ENCODE measurements at places on chromosomes 4 and X. TPM values are rescaled to one million over a fixed set of nuclear protein-coding genes. Genes with fewer than 3 reads are reported as not detected.

SLITRK2 gene
- total RNA-seq: not detected

GRCh38 chr4:145709843-145710242 lies 29.9 kb downstream of the C4orf51 start:
- DNase-seq: no peak

- DNase-seq: no peak
Measured at GRCh38 chrX:54430519-54430918, 9.7 kb upstream of the TSR2 start.

- no peak for DNase-seq
Measured at GRCh38 chr4:164813554-164813953, 59.6 kb downstream of the SMIM31 start.

GRCh38 chr4:95526075-95526474 lies 22.7 kb downstream of the UNC5C start:
- DNase-seq: no peak

DNA sequence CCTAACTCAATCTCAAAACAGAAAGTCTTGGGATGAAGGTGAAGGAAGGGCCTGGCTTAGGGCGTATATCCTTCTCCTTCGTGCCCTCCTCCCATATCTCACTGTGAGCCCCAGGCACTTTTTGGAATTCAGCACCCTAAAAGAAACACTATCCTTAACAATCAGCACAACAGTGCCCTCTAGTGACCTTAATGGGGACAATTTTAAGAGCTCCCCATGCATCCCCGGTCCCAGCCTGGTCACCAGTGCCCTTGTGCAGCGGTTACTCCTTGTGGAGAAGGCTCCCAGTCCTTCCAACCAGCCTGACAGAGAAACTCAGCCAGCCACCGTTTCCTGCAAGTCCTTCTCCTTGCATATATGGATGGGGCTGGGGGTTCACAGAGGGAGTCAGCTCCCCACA lies 4.2 kb downstream of the PAK3 start:
- peak; percentile 66 for DNase-seq

DNA sequence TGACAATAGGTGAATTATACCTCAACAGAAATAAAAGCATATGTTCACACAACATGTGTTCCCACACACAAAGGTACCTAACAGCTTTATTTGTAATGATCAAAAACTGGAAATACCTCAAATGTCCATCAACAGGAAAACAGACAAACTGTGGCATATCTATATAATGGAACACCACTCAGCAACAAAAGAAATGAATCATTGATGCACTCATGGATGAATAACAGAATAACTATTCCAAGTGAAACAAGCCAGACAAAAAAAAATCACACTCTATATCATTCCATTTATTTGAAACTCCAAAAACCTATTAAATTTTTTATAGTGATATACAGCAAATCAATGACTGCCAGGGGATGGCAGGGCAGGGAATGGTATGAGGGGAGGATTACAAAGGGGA lies 148.1 kb downstream of the PLS3 start:
- no peak for DNase-seq

PTCHD1 gene
- total RNA-seq: not detected

GRCh38 chrX:42020225-42020624 lies 96.9 kb upstream of the CASK start:
- no peak for DNase-seq
